Posterior vena cava (tissue), 2 donors: ENCODE measurements at places on chromosomes 3 and 15.

DNA sequence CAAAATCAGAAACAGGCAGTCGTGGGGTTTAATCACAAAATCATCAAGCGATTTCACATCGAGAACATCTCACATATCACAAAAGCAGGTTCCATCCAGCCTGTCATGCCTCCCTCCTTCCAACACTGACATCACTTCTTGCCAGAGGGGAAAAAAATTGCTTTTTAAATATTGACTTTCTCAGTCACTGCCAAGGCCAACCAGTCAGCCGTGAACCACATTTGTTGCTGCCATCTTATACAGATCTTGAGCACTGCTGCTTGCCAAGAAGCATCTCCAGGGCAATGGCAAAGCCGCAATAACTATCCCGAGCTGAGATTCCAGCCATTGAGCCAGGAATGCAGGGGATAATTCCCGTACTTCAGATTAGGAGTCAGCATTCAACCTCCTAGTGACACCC lies 174.6 kb downstream of the ANXA2 start:
- no peak for DNase-seq

DNA sequence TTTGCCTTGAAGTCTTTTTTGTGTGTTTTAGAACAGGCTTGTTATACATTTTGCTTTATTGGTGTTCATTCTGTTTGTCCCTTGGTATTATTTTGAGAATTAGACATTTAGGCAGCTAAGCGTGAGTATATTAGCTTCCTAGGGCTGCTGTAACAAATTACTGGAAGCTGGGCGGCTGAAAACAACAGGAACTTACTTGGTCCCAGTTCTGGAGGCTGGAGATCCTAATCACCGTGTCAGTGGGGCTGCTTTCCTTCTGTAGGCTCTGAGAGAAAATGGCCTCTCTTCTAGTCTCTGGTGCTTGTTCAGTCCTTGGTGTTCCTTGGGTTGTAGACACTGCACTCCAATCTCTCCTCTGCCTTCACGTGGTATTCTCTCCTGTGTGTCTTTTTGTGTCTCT lies 142.3 kb downstream of the KLHL25 start:
- DNase-seq = no peak

GRCh38 chr3:175325440-175325839 lies 466.3 kb downstream of the NAALADL2 start:
- no peak for DNase-seq

DNA sequence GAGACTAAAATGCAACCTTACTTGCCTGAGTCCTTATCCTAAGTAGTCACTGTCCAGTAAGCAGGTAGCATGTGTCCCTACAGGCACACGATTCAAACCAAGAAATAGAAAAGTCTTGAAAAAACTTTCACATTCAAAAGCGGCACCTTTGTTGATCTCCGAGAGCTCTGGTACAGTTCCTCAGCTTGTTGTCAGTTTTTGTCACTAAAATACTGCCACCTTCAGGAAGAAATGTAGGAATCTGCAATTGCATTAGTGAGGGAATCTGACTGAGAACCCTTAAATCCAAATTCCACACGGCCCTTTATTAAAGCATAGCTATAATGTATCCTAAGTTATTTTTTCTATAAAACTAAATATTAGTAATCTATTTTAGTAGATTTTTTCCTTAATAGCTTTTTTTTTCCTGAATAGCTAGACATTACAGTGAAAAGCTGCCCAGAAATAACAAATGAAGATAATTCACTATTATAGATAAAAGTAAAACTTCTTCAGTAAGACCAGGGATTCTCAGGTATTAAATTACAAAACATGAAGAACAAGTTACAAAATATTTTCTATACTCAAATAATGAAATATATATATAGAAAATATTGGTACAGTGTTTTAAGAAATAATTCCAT lies 44.0 kb downstream of the CCDC54 start:
- no peak for DNase-seq
